Stimulated activated naive CD4-positive, alpha-beta T cell (primary cell): ENCODE measurements at places on chromosomes 7 and 10.

GRCh38 chr7:115293628-115294240 lies 371.8 kb downstream of the MDFIC start:
- no peak for DNase-seq

DNA sequence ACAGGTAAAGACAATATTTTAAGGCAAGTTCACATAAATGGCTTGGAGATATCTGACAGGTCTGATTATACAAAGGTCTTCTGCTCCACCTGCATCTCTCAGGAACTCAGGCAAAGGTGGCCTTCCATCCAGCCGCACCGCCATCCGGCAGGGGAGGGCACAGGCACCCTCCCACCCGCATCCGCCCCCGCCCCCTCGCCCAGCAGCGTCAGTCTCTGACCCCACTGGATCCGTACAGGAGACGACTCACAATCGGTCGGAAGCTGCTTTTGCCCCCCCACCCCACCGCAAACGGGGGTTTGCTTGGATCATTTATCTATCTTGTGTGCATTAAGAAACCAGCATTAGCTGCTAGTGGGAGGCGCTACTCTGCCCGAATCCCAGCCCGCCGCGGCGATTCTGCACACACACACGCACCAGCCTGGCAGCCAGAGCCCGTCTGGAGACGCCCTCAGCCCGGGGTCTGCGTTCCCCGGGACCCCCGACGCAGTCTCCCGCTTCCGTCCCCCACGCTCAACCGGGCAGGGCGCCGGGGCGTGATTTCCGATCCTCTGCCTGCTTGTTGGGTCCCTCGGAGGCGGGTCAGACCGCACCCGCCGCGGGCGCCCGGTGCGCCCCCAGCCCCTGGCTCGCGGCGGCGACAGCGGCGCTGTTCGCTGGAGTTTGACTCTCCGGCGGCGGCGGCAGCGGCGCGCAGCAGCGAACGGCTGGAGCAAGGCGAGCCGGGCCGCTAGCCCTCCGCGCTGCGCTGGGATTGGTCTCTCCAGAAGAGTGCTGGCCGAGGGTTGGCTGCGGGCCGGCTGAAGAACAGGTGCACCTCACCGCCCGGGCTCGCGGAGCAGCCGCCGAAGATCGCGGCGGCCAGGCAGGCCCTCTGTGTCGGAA lies 820 bp upstream of the NRG3 start:
- DNase-seq: no peak

DNA sequence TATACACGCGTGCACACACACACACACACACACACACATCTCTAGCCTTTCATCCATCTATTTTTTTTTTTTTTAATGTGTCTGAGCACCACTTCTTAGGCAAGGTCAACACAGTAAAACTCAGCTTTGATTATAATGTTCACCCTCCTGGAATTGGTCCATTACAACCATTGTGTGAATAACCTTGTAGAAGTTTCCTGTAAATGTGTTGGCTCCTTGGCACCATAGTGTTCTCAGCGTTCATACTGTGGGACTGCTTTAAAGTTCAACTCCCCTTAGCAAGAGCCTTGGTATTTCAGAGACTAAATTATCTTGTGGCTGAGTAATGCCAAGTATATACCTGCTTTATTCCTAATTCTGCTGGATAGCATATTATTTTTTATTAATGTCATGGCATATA lies 106.3 kb upstream of the PRPS1L1 start:
- no peak for DNase-seq

DNA sequence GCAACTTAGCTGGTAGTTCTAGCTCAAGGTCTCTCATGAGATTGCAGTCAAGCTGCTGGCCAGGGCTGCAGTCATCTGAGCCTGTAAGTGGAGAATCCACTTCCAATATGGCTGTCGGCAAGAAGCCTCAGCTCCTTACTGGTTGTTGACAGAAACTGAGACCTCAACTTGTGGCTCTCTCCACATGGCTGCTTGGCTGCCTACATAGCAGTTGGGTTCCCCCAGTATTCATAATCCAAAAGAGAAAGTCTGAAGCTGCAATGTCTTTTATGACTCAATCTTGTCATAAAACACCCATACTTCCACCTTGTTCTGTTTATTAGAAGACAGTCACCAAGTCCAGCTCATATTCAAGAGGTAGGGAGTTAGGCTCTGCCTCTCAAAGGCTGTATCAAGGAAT lies 334.9 kb upstream of the KMT2E start:
- DNase-seq: no peak

DNA sequence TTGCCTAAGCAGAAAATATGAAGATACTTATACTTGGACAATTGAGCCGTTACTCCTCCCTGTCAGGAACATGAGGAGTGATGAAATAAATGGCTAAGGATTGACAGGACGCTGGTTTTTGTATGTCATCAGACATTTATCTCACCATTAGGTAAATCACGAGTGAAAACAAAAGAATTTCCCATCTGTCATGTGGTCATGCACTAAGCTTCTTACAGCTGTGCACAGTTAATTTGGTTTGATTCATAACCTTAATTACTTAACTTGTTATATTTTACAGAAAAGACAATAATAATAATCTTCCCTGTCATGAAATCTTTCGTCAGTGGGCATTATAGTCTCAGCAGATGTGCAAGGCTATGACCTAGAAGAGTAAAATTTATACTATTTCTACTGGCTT lies 266.5 kb downstream of the HGF start:
- no peak for DNase-seq
